ENCODE measurements at places on chromosomes 1 and 21.
A peak's percentile ranks its signal among the peaks of the same experiment; 100 is the strongest.

GRCh38 chr1:29391362-29391880 lies 155.1 kb downstream of the PTPRU start:
- DNase-seq: no peak

- no peak for DNase-seq
These were observed 12.1 kb upstream of the PROK1 start for GRCh38 chr1:110438893-110439292.

GRCh38 chr1:227320476-227320875 lies 2.2 kb upstream of the CDC42BPA start:
- peak; percentile 21 for DNase-seq

GRCh38 chr1:210159211-210159610 lies 73.4 kb upstream of the SERTAD4 start:
- no peak for DNase-seq

- DNase-seq: no peak
These were observed 993 bp downstream of the DDX59 start for GRCh38 chr1:200668514-200669313.

DNA sequence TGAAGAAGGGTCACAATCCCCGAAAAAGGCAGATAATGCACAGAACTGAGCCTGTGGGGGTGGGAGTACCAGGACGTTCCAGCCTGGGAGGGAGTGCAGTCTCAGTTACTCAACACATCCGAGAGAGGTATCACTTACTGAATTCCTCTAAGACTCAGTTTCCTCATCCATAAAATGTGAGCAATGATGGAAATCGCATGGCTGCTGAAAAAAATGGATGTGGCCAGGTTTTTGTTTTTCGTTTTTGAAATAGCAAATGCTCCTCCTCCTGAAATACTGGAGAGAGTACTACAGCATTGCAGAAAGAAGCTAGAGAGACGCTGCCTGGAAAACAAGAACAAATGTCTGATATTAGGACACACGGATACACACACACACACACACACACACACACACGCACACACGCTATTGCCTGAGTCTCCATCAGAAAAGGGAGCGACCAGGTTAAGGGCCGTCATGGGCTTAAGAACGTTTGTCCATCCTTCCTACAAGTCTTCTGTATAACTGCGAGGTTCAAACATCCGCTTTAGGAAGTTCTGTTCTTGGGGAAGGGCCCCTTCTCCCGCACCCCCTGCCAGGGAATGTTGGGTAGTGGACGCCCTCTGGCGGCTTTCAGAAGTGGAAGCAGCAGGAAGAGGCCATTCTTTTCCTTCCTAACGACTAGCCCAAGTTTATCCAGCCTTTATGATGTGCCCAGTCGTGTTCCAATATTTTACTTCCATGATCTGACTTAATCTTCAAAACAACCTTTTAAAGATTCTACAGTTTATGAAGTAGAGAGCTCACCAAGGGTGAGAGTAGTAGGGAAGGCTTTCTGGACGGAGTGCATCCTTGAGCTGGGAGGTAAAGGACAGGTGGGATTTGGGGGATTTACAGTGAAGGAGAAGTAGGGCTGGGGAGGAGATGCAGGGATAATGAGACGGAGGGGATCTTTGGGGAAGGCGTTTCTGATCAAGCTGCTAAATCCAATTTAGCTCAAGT lies 699 bp upstream of the NES start:
- DNase-seq: peak; percentile 74

DNA sequence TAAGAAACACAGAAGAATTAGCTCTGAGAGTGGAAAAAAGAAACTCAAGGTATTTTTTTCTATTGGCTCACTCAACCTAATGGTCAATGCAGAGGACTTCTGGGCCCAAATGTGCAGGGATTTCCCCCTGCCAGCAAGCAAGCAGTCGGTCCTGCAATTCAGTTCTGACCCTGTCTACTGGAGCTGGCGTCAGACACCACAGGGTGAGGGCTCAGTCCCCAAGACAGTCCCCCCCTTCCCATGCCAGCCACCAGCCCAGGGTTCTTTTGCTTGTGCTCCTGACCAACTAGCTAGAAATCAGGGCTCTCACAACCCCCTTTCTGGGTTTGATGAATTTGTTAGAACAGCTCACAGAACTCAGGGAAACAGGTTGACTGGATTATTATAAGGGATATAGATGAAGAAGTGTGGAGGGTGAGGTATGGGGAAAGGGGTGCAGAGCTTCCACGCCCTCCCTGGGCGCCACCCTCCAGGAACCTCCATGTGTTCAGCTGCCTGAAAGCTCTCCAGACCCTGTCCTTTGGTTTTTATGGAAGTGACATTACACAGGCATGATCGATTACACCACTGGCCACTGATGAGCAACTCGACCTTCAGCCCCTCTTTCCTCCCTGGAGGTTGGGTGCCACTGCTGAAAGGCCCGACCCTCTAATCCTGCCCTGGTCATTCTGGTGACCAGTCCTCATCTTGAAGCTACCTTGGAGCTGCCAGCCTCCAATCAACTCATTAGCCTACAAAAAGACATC lies 22.5 kb upstream of the PWP2 start:
- DNase-seq: no peak

DNA sequence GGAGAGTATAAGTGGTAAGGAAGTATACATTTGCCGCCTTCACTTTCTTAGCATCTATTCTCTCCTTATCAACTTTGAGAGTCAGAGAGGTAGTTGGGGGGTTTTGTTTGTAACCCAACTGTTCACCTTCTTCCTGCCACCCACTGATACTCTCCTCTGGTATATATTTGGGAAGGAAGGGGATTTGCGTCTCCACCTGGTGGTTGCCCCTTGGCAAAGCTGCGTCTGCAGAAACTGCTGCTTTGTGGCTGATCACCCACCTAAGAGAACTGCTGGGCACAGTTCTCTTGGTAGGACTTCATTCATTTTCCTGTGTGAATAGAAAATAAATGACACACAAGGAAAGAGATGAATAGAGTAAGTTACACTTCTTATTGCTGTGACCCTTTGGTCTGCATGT lies 87.0 kb downstream of the SYT14 start:
- DNase-seq: no peak

GRCh38 chr1:226717256-226717909 lies 21.7 kb downstream of the ITPKB start:
- peak; percentile 71 for DNase-seq

DNA sequence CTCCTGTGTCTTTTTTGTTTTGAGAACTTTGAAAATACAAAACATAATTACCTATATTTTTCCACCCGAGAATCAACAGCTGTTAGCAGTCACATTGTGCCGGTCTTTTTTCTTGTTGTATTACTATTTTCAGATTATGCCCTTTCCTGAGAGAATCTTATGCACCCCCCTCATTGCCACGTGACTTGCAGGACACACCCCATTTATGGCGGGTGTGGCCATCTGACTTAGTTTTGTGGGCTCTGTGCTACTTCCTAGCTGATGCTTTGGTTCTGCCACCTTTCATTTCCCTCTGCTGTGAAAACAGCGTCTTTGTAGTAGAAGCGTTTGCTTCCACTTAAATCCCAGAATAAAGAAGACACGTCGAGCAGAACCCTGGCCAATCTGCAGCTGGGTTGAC lies 82.8 kb upstream of the SOX13 start:
- no peak for DNase-seq

DNA sequence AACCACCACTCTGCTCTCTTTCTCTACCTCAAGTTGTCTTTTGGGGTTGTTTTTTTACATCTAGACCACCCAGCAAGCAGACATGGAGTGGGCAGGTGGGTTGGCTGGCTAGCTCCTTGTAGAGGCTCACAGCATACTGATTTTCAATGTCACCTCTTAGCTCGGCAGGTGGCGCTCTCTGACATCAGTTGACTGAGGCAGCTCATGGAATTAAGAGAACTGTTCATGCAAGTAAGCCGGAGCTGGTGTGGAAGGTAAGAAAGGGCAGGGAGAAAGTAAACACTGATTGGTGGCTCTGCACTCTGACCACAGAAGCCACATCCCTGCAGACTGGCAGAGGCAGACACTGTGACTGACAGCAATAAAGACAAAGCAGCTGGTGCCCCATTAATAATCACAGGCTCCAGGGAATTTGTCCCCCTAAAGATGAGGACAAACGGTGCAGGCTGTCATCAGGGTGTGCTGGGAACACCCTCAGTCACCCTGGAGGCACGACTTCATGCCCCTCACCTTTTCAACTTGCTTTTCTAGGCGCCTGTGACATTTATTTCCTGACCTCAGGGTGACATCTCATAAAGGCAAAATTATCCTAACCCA lies 226.8 kb downstream of the LMX1A start:
- peak; percentile 78 for DNase-seq

DNA sequence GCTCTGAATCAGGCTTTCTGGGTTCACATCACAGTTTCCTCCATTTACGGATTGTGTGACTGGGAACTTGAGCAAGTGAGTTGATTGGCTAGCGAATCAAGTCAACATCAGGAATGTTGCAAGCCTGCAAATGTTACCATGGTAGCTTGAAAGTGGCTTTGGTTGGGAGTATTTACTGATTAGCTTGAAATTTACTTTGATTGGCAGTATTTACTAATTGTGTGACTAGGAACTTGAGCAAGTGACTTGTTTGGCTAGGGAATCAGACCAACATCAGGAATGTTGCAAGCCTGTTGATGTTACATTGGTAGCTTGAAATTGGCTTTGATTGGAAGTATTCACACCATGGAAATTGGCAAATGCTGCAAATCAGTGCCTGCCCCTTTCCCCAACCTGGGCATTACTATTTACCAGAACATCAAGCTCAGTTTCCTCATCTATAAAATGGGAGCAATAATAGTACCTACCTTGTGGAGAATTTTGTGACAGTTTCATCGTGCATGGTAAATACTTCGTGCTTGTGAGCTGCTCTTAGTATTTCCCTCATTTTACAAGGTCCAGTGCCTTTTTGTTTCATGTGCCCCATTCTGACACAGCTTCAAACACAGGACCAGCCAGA lies 23.1 kb upstream of the B3GALNT2 start:
- DNase-seq: no peak

- no peak for DNase-seq
These were observed 228.4 kb downstream of the RPS6KC1 start for GRCh38 chr1:213279410-213279809.

DNA sequence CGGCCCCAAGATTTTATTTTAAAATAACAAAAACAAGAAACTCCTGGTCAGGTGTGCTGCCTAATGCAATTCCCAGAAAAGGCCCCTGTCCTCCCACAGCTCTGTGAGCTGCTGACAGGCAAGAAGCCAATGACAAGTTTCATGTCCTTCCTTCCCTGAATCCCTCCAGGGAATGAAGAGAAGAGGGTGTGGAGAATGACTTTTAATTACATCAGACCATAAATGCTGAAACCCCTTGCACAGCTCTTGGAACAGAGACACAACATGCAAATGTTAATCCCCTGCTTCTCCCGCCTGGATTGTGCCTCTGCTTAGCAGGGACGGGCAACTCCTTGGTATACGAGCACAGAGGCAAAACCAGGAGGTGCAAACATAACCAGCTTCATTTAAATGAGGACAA lies 228.1 kb upstream of the CAMK1G start:
- DNase-seq: no peak

GRCh38 chr1:17235135-17235885 lies 13.6 kb upstream of the PADI3 start:
- no peak for DNase-seq

DNA sequence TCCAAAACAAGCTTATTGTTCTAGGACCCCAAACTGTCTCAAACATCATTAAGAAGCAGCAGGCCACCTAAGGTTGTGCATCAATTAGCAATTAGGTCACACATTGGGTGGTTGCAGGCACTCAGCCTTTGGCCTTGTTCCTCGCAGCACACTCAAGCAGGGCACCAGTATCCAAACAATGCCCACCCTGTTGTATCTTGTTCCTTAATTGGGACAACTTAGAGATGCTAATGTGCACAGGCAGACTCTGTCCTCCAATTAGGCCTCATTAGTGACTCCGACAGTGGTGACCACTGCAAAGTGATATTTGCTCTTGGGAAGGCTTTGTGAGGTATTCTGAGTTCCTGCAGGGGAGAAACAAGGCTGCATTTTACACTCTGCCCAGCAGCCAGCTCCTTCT lies 515.1 kb upstream of the PTBP2 start:
- no peak for DNase-seq

DNA sequence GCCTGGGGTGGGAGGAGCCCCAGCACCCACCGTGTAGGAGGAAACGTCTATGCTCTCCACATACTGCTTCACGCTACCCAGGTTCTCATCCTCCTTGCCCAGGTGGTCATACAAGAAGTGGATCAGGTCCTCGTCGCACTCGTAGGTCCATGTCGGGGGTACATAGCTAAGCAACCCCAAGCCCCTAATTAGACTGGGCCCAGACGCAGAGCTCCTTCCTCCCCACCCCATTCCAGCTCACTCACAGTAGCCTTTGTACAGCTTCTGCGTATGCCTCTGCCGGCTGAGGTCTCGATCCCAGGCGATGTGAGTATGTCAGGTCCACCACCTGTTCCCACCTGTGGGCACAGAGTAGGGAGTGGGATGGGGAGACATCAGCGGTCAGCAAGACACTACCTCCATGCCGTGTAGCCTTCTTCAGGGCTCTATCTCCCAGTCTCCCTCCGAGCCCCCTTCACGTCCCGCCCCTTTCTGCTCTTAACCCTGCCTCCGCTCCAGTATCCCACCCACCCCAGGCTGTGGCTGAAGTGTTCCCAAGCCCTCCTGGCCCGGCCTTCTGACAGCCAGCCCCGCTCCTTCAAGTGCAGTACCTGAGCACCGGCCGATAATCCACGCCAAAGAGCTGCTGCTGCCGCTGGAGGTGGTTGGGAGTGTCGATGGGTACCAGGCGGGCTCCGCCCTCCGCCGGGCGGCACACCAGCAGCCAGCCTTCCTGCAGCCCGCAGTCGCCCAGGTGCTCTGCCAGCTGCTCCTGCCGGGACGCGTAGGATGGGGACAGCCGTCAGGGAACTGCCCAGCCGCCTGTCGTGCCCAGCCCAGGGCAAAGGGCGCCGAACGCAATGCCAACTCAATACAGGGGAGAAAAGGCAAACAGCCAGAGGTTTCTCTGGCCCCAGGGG lies 919 bp downstream of the HECTD3 start:
- peak; percentile 53 for DNase-seq

DNA sequence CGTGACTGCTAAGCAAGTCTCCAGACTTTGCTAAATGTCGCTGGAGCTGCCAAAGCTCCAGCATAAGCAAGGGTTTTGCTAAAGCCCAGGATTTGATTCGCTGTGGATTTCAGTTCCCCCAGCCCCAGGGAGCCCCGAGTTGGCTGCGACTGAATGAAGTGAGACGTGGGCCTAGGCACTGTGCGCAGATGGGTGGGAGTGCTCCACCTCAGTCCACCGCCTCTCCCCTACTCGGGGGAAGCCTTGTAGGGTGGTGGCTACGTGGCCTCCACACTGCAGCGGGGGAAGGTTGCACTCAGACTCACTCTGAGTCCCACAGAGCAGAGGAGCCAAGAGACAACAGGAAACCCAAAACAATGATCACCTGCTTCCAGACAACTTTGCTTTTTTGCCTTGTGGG lies 397.8 kb upstream of the VAMP3 start:
- no peak for DNase-seq

Data from kidney tubule cell (primary cell).